ENCODE measurements at places on chromosomes 12 and 14.

- DNase-seq: peak; percentile 76
Measured at GRCh38 chr12:62530596-62530995, 64.0 kb downstream of the MON2 start.

DNA sequence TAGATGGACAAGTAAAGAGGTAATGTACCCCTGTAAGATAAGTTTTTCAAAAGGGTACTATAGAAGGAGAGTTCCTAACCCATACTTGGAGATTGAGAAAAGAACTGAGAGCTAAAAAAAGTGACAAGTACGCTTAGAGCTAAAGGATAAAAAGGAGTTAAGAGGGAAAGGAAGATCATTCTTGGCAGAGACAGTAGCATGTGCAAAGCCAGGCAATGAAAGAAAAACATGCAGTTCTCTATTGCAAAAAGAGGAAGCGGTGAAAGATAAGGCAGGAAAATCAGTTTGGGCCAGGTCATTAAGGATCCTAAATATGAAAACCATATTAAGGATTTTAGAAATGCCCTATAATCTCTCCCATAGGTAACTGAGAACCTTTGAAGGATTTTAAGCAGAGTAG lies 500.4 kb upstream of the GARIN6 start:
- no peak for DNase-seq

DNA sequence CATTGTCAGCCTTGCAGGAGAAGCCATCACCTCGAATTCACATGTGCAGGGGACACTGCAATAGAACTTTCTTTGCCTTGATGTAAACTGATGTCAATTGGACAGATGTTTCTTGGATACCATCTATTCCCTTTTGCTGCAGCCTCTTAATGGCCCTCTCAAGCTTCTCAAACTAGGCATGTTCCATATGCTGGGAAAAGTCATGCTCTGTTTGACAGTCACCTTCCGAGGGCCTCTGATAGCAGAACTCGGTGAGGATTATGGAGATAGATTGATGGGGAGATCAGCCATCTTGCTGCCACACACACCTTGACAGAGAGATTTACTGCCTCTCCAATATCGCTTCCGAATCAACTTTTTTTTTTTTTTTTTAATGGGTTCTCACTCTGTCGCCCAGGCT lies 145.8 kb upstream of the NUDT4 start:
- no peak for DNase-seq

- no peak for DNase-seq
Measured at GRCh38 chr12:53231921-53232645, at the start of gene RARG. TSS of gene RARG (minus strand) at chr12:53232209. CDS start at chr12:53227545, 4,664 bp downstream.

DNA sequence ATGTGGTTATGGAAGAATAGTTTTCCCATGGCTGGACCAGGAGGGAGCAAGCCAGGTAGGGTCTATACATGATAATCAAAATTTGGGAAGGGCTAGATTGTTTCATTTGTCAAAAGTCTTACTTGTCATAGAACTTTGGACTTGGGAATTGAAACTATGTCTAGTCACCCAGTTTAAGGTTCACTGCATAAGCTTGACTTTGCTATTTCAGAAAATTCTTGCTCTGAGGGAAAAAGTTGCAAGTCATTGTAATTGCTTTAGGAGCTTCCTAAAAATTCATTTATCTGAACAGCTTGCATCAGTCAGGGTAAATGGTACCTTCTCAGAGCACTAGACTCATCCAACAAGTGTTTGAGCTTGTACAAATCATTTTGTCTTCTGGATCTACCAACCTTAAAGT lies 1194.7 kb downstream of the GALC start:
- no peak for DNase-seq

DNA sequence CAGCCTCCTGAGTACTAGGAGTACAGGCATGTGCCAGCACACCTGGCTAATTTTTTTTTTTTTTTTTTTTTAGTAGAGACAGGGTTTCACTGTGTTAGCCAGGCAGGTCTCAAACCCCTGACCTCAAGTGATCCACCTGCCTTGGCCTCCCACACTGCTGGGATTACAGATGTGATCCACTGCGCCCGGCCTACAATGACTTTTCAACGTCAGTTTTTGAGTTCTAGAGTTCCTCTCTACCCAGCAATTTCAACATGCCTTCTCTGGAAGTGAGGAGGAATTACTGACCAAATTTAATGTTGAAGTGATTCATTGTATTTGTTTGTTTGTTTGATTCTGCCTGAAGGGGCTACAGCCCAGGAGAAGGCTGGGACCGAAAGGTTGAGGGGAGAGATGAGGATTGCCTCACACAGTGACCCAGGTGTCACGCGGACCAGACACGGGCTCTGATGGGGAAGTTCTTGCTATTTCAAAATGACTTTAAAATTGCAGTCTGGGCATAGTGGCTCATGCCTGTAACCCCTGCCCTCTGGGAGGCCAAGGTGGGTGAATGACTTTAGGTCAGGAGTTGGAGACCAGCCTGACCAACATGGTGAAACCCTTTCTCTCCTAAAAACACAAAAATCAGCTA lies 8.6 kb upstream of the DENR start:
- DNase-seq: no peak

GRCh38 chr14:60840313-60840712 lies 105.8 kb downstream of the MNAT1 start:
- no peak for DNase-seq

- DNase-seq: no peak
Measured at GRCh38 chr14:99717682-99718013, 33.5 kb downstream of the CYP46A1 start.

GRCh38 chr12:38872156-38872555 lies 33.2 kb downstream of the CPNE8 start:
- no peak for DNase-seq

- DNase-seq: no peak
Measured at GRCh38 chr14:28902930-28903329, 136.3 kb downstream of the FOXG1 start.

- no peak for DNase-seq
Measured at GRCh38 chr14:23364164-23365035, 572 bp downstream of the EFS start.

DNA sequence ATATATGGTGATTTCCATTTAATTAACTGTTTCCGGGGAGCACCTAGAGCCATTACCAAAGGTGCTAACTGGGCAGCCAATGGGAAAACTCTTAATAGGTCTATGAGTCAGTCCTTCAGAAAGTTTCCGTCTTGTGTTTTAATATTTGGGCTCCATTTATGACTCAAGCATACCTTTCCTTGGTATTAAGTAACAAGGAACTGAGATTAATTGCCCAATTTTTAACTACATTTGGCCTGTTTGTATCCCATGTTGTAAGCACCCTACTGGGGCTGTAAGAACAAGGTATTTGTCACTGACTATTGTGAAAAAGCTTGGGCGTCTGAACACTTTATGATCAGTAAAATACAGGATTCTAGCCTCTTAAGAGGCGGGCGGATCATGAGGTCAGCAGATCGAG lies 62.8 kb upstream of the FOXN3 start:
- no peak for DNase-seq

GRCh38 chr12:124827588-124828184 lies 36.0 kb downstream of the SCARB1 start:
- DNase-seq: no peak

DNA sequence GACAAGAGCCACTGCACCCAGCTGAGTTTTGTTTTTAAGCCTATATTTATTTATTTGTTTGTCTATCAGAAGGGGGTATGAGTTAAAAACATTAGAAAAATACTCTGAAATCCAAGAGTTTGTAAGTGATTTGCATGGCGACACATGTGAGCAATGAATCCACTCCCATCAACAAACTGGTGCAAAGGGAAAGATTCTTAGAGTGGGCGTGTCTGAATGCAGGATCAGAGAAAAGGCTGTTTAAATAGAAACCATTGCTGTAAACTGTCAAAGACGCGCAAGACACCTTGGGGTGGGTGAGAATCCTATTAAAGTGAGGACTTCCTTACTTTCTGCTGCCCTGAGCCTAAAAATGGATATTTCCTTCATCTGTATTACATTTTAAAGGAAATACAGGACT lies 51.9 kb downstream of the ZFYVE26 start:
- DNase-seq: no peak

- DNase-seq: no peak
Measured at GRCh38 chr12:64036414-64036813, 185.7 kb downstream of the KICS2 start.

- DNase-seq: no peak
Measured at GRCh38 chr12:1747609-1748008, 56.7 kb downstream of the ADIPOR2 start.

DNA sequence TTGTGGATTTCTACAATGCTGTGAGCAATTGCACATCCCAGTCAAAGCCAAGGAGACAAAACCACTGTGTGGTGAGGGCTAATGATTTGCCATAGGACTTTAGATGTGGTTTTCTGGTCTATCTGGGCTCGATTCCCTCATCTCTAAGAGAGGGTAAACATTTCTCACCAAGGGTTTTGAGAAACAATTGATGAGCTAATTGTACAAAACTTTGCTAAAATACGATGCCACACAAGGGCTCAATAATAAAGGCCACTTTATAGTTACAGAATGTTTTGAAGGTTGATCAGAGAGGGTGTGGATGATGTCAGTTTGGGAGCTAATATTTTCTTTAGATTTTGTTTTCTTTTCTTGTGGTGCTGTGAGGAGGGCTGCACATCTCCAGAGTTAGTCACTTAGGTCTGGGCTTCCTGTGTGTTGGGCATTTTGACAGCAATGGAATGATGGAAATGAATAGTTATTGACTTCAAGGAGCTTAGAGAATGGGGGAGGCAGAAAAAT lies 60.8 kb upstream of the SLC38A4 start:
- peak; percentile 41 for DNase-seq

- no peak for DNase-seq
Measured at GRCh38 chr12:41438854-41439541, 250.9 kb downstream of the PDZRN4 start.

DNA sequence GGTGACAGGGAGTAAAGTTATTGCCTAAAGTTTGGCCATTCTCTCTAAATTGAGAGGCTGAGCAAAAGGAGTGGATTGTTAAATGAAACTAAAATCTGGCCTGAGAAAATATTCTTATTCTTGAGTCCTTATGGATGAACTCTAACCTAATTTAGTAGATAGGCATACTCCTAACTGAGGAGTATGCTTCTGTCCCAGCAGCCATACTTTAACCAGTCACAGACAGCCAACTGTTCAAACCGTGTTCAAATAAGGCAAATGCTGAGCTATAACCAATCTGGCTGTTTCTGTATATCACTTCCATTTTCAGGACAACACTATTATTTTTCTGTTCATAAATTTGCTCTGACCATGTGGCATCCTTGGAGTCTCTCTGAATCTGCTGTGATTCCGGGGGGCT lies 75.9 kb upstream of the RERGL start:
- DNase-seq: no peak

GRCh38 chr12:108685469-108686260 lies 45.7 kb downstream of the CORO1C start:
- no peak for DNase-seq

- no peak for DNase-seq
Measured at GRCh38 chr12:66803930-66804329, 125.1 kb upstream of the GRIP1 start.

GRCh38 chr12:127035011-127035879 lies 1231.7 kb upstream of the TMEM132C start:
- DNase-seq: no peak

- no peak for DNase-seq
Measured at GRCh38 chr12:112870267-112870980, 36.3 kb upstream of the OAS1 start.

DNA sequence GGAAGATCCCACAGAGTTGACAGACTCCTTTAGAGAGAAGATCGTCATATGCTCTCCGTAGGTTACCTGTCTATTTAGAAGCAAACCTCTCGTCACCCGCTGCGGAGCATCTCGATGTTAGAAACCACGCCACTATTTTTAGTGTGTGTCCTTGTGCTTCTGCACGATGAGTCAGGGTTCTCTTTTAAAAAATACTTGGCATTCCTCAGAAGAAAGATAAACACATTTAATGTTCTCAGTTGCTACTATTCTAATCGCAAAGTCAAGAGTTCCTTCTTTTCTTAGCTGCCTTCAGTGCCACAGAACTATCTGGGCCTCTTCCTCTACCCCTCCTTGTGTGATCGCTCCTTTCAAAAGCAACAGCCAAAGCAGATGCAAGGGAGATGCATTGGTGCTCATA lies 192.4 kb downstream of the PELI2 start:
- DNase-seq: no peak

GRCh38 chr12:49838973-49839633 lies 3.8 kb downstream of the BCDIN3D start:
- DNase-seq: no peak

DNA sequence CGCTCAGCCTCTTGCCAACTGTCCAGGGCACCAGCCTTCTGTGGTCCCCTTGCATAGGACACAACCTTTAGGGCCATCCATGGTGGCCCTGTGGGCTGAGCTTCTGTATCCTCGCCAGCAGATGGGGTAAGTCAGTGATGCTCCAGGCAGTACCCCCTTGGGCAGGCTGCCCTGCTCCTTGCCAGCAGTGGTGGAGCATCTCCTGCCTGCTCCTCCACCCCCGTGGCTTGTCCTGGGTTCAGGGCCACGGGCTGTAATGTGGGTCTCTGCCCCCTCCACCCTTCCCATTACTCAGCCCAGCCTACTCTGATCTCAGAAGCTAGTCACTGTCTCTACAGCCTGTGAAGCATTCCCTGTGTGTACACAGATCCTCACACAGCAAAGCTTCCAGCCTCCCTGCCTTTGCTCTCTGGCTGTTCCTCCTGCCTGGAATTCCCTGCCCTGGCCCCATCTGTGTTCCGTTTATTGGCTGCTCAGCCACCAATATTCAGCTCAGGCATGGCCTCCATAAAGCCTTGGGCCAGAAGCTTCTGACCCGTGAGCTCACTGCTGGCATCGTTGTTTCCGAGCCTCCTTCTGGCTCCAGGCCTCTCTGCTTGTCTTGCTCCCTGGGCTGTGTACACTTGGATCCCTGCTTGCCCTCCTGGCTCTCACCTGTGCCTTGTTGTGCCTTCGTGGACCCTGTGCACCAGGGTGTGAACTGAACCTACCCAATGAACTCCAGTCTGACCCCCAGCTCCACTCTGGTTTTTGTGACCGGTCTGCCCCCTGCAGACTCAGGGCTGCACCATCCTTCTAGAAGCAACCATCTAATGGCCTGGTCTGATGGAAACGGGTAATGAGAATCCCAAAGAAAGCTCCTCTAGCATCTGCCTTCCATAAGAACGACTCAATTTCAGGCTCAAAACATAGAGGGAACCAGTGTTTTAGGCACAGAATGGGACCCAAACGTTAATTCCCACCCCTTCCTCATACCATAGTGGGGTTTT lies 177.0 kb upstream of the PRMT8 start:
- no peak for DNase-seq

- no peak for DNase-seq
Measured at GRCh38 chr14:73833530-73834260, 17.9 kb upstream of the PTGR2 start.

GRCh38 chr14:29475641-29476040 lies 452.0 kb downstream of the PRKD1 start:
- no peak for DNase-seq

GRCh38 chr12:25051656-25052195 lies 102.8 kb upstream of the BCAT1 start:
- no peak for DNase-seq

- DNase-seq: no peak
Measured at GRCh38 chr14:101124815-101125214, 221.3 kb upstream of the RTL1 start.

- no peak for DNase-seq
Measured at GRCh38 chr12:29737644-29738043, 46.1 kb downstream of the TMTC1 start.

GRCh38 chr12:26069796-26070195 lies 55.0 kb downstream of the BHLHE41 start:
- DNase-seq: no peak

All from HS-5 (cell line).